Adrenal gland (tissue), 19 donors: ENCODE measurements at places on chromosomes 2 and 18. TPM values are rescaled to one million over a fixed set of nuclear protein-coding genes. Genes with fewer than 3 reads are reported as not detected.

The ALK gene
- 0.32 TPM for total RNA-seq

The CXCR4 gene
- 21.9 TPM for total RNA-seq

GRCh38 chr2:139237023-139237422 is 456.8 kb upstream of the NXPH2 start:
- H3K4me3 ChIP-seq, result no peak overlapping the region
- H3K27me3 ChIP-seq, result no peaks in the 10 kb centered on the region
- H3K4me1 ChIP-seq, result no peaks in the 10 kb centered on the region
- H3K36me3 ChIP-seq, result no peaks in the 10 kb centered on the region
- DNase-seq, result no peak
- H3K27ac ChIP-seq, result no peak overlapping the region

DNA sequence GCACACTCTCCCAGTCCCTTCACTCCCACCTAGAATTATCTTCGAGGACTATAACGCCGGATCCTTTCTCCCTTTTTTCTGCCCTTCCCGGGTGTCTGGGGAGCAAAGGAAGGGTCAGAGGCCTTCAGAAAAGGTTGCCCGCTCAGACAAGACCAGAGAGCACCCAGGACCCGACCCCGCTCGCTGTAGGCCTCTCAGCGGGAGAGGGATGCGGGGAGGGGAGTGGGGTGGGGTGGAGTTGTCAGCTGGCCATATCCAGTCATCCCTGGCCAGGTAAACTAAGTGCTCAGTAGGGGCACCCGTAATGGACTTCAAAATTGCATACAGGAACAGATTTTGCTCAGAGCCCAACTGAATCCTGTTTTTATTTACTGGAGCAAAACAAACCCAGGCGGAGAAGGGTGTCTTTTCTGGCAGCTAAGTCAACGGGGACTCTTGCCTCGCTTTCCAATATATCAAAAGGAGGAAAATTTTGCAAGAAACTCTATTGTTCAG is 65.0 kb downstream of the NOL4 start:
- H3K27me3 ChIP-seq, result peaks cover 11% of the 10 kb centered on the region
- H3K4me3 ChIP-seq, result no peak overlapping the region
- no peaks in the 10 kb centered on the region for H3K36me3 ChIP-seq
- H3K27ac ChIP-seq, result no peak overlapping the region
- no peaks in the 10 kb centered on the region for H3K4me1 ChIP-seq
- no peak for DNase-seq

DNA sequence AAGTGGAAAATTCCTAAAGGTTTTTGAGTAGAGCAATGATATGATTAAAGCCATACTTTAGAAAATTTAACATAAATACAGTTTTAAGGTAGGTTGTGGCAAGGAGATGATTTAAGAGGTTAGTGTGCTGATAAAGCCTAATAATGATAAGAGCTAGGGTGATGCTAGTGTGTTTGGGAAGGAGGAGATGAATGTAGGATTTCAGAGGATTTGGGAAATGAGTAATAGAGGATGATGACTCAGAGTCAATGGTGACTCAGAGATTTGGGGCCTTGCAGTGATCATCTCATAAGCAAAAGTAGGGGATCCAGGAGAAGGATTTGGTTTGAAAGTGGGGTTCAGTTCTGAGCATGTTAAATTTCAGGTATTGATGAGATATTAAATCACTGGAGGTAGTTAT is 23.3 kb downstream of the STAMBP start:
- no peaks in the 10 kb centered on the region for H3K36me3 ChIP-seq
- H3K4me1 ChIP-seq, result no peaks in the 10 kb centered on the region
- H3K27ac ChIP-seq, result no peak overlapping the region
- H3K27me3 ChIP-seq, result no peaks in the 10 kb centered on the region
- DNase-seq, result no peak

DNA sequence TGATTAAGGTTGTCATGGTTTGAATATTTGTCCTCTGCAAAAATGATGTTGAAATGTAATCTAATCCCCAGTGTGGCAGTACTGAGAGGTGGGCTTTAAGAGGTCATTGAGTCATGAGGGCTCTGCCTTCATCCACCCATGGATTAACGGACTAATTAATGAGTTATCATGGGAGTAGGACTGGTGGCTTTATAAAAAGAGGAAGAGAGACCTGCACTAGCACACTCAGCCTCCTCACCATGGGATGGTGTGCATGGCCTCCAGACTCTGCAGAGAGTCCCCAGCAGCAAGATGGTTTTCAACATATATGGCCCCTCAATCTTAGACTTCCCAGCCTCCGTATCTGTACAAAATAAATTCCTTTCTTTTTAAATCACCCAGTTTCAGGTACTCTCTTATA is 41.0 kb downstream of the DTNB start:
- H3K4me3 ChIP-seq, result no peak overlapping the region
- H3K4me1 ChIP-seq, result no peaks in the 10 kb centered on the region
- no peaks in the 10 kb centered on the region for H3K27me3 ChIP-seq
- H3K36me3 ChIP-seq, result no peaks in the 10 kb centered on the region
